Tongue (tissue), 3 donors: ENCODE measurements at places on chromosomes 6 and 20.

DNA sequence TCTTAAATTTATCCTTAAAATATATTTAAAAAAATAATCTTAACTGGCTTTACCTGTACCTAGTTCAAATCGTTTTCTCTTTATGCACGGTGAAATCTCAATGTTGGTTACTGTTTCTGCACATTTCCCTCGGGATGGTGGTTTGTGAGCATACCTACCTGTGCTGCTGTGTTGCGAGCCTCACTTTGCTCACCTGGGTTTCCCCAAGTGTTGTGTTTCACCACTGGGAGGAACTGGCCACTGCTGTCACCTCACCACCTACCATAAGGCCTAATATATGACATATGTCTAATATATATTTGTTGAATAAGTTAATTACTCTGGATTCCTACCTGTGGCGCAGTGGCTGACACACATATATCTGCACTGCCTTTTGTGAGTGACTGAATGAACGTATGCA, 493.5 kb upstream of the FLRT3 start:
- no peak for DNase-seq

DNA sequence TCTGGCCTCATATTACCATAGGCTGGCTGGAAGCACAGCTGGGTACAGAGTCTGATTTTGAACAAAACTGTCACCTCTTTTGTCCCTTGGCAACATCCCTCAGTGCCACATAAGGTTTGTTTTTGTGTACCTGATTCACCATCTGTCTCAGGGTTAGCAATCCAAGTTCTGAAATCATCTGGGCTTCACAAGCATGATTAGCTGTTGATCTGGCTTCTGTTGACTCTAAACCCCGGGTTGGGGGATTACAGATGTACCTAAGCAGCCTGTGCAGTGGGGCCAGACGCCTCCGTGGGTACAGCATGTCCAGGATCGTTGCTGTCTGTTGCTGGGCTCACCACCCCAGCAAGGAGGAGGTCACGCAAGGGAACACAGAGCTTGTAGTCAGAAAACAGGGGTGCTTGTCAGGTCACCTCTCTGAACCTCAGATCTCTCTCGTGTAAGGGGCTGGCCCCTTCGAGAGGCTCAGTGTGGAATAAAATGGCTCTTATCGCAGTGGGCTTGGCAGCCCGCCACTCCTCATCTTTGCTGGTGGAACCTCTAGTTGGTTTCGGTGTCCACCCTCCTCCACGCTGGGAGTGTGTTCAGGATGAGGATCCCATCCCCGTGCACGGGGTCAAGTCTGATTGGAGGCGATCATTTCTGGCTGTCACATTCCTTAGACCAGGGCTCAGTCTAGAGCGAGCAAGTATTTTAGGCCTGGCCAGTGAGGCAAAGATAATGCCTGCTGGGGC, 39.2 kb upstream of the ZNF831 start:
- DNase-seq, result no peak

DNA sequence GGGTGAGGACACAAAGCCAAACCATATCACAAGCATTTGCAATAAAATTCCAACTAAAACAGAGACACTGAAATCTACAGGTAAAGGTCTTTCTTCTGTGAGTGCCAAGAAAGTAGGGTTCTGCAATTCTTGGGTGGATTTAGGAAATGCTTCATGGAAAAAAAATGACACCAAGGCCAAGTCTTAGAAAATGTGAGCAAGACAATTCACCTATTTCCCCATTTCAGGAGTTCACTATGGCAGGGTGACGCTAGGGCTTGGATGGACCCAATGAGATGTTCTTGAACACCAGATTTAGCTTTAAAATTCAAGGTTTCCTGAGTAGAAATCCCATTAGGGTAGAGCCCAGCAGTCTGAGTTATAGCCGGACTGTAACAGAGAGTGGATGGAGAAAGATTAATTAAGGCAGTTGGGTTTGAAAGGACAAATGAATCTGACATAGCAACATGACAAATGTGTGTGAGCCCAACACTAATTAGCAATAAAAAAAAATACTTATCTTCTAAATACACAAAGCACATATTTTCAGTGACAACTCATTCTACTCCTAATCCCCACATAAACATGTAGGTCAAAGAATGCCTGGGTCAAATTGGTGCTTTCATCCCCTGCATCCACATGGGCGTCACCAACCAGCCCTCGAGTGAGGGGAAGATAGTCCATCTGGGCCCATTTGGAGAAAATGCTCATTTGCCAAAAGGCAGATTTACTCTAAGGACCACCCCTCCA, 180.4 kb upstream of the JARID2 start:
- no peak for DNase-seq

DNA sequence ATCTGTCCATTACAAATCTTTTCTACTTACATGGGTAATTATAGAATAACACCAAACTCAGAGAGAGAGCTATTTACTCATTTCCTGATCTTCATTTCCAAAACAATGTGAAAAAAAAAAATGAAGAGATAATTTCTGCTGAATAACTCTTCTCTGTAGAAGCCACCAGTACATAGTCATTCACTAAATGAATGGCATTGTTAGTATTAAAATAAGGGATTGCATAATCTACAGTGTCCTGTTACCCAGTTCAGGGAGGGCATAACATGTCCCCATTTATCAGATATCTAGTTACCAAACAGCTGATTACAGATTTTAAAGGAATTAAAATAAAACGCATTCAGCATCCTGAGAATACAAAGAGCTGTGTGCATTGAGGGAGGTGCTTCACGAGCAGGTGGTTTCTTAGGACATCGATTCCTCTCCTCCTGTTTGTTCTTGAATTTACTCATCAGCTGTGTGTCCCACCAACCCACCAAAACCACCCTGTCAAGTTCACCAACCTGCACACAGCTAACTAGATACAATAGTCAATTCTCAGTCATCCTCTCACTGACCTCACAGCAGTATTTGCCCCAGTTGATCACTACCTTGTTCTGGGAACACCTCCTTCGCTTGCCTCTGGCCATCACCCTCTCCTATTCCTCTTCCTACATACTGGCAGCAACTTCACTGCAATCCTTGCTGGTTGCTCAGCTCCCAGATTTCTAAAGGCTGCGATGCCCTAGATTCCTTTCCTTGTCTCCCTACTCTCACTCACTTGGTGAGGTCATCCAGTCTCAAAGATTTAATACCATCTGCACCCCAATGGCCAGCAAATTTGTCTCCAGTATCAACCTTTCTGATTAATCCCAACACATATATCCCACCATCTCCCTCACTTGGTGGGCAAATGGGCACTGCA, 18.7 kb downstream of the CNKSR3 start:
- DNase-seq, result no peak

DNA sequence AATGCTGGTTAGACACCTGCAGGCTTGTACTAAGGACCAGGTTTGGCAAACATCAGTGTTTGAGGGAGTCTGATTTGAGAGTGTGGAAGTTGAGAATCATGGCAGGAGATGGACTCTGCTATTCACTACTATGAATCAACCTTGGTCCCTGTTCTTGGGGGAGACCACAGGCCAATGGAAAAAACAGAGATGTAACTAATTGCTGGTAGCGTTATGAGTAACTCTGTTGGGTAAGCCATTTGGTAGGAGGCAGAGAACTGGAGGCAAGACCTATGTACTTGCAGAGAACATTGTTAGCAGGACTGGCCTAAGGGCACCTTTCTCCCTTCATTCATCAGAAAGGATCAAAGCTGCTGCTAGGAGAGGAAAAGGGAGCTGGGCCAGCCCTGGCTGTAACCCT, 8.3 kb upstream of the WFDC2 start:
- no peak for DNase-seq

DNA sequence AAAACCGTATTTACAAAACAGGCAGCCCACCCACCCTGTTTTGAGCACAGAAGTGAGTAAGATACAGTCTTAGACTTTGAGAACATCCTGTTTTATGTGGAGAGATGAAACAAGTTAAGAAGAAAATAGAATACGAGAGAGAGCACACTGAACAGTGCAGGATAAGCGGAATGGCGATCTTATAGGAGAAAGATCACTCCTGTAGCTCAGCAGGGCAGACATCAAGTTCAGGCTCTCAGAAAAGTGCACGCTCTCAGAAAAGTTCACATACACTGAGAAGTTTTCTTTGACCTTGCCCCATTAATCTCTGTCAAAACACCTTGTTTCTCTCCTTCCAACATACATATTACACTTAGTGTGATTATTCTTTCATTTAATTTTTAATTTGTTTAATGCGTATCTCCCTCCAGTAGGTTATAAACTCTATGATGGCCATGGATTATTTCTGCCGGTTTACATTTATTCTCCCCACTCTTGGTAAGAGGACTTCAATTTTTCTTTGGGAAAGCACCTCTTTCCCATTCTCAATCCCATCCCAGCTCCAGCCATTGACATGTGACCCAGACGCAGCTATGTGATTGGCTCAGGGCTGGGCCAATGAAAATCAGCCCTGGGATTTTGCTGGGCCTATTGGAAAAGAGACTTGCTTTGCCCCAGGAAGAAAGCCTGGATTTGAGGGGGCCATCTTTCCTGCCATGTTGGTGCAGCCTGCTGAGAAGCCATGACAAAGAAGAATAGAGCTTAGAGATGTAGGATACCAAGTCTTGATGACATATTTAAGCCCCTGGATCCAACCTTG, 16.2 kb downstream of the KCNB1 start:
- no peak for DNase-seq

DNA sequence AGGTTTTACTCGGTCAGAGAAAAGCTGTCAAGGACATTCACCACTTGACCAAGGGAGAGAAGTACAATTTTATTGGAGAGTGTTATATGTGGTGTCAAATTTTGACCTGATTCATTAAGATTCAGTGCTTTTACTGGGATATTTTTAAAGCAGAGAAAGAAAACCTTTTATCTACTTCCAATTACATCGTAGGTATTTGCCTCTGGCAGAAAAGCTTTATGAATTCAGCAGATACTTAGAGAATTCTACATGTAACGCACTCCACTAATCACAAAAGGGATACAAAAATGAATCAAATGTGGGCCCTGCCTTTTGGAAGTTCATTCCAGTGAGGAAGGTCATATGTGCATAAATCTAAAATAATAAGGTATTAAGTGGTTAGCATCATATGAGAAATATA, 133.7 kb downstream of the STXBP5 start:
- DNase-seq, result no peak

DNA sequence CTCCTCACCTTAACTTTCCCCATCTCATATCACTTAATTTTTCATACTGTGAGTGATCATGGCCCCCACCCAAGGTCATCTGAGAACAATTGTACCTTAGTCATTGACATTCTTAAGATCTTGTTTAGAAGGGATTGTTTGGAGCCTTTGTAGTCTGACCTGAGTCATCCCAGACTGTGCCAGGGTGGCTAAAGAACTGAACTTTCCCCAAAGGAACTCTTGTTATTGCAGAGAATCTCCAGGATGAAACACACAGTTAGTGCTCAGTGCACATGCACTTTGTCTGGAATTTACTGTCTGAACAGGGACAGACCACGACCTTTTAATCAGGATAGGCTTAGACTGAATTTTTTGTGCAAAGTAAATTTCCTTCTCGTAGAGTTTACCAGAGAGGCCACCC, 112.6 kb upstream of the CCN2 start:
- no peak for DNase-seq

DNA sequence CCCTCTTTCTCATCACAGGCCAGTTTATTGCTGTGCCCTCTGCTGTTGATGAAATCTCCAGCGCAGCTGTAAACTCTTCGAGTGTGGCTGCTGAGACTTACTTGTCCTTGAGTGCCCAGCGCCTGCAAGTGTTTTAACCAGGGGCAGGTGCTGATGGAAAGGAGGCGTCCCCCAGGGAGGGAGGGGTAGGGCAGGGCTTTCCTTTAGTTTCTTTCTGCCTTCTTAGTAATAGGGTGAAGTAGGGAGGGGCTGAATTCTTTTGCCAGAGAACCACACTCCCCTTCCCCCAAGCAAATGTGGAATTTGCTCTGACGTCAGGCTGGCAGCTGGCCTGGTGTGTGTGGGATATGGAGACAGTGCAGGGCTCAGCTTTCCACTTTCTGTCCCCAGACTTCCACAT, 61.2 kb downstream of the IGF2R start:
- DNase-seq, result peak; percentile 99

DNA sequence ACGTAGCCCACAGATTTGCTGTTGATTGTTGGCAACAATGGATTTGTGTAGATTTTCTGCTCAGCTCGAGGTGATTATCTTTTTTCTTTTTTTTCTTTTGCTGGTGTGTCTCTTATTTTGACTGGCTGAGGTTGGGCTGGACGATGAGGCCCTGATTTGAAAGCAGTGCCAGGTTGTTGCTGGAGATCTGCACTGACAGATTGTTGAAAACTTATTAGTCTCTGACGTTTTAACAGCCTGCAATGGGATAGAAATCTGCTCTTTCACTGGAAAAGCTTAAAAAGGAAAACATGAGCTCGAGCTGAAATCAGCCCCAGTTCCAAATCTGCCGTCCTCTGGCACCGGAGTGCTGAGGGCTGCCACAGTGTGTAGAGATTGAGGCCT, 87.7 kb downstream of the PDE7B start:
- DNase-seq, result peak; percentile 63

DNA sequence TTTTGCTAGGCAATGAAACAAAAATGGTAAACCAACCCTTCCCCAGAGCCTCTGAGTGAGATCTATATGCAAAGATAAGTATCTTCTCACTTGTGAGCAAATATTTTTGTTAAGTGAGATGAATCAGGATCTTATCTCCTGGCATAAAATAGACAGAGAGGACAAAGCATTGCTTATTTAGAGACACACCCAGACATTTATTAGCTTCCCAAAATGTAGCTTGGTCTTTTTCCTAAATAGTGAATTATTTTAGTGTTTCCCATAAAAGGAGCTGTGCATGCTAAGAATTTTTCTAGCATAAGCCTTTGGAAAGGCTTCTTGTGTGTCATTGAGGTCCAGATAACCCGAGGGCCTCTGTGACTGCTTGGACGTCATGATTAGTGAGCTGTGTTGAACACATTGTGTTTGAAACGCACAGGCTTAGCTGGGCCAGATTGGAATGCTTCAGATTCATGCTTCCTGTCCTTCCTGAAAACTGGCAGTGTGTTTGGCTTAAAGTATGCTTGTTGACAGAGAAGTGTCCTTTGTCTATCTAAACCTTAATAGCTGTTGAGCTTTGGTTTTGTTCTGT, 16.5 kb downstream of the MTHFD1L start:
- DNase-seq, result peak; percentile 87

DNA sequence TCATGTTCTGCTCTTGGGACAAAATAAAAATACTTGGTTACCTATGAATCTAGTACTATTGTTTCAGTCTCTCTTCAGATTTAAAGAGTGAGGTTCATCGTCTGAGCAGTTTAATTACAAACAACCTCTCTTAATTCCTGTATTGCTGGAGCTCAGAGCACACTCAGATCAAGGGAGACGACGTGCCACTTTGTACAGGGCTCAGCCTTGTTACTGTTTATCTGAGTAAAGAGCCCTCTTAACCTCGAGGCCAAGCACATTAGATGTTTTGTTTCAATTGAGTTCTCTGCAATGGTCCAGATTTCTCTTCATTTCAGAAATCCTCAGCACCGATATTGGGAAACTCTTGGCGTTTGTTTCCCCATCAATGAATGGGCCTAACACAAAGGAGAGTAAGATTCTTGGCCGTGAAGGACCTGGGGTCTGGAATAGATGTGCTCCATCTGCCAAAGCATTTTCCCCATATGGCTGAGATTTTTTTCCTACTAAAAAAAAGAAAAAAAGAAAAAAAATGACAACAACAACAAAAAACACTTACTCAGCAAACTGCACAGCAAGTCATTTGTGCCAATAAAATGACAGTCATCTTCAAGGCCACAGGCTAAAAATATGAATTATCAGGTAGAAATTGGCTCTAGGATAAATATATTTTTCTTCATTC, 82.6 kb upstream of the CCN6 start:
- no peak for DNase-seq

GRCh38 chr6:136893187-136893586, 28.9 kb upstream of the SLC35D3 start:
- no peak for DNase-seq
